ENCODE measurements at places on chromosomes 13 and 19.
A peak's percentile ranks its signal among the peaks of the same experiment; 100 is the strongest.

DNA sequence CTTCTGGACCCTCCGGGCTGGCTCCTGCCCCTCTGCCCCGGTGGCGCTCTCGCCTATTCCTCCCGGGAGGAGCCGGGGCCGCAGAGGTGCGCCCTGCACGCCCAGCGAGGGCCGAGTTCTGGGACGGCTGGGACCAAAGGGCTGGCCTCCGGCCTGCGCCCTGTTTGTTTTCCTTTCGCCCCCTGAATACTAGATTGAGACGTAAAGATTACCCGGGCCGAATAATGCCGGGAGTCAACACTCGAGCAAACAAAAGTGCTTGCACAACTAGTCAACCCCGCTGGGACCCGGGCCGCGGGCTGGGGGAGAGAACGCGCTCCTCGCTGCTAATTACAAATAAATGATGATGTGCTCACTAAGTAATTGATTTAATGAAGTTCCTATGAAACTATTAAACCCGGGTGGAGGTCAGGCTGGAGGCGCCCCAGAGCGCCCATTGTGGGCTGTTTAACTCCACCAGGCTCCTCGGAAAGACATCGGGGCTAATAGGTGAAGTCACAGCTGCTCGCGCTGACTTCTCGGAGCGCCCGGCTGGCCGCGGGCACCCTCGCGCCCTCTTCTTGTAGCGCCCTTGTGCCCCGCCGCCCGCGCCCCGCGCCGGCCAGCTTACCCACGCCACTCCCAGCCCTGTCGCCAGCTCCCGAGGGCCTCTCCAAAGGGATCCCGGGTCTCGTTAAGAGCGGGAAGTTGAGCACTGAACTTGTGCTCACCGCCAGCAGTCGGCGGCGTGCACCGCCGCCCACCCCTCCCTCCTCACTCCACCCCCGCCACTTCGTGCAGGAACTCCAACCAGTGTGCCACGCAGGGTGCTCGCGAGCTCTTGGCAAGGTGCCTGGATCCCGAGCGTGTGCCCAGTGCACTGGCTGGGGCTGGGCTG lies 14.9 kb downstream of the ZIC5 start:
- DNase-seq: no peak

GRCh38 chr19:29263305-29264135 lies 50.6 kb upstream of the UQCRFS1 start:
- peak; percentile 47 for DNase-seq

GRCh38 chr13:64078480-64078936 lies 2662.9 kb upstream of the PCDH20 start:
- DNase-seq: no peak

GRCh38 chr13:48302871-48303358 lies 636 bp upstream of the RB1 start:
- no peak for DNase-seq

DNA sequence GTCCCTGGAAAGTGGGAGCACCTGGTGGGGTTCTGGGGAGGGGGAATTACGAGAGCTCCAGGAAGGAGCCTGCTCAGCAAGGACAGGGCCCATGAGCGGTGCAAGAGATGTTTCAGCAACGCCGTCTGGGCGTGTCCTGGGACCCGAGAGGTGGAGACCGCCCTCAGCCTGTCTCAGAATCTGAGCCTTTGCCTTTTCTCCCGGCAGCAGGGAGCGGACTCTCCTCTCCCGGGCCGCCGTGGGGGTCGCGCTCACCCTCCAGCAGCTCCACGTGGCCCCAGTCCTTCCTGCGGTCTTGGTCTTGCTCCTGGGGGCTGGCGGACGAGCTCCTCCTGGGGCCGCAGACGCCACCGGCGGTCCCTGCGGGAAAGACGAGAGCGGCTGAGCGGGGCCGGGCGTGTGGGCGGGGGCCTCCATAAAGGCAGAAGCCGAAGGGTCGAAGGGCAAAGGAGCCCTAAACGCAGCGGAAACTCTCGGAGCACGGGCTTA lies 714 bp downstream of the POLRMT start:
- DNase-seq: no peak

DNA sequence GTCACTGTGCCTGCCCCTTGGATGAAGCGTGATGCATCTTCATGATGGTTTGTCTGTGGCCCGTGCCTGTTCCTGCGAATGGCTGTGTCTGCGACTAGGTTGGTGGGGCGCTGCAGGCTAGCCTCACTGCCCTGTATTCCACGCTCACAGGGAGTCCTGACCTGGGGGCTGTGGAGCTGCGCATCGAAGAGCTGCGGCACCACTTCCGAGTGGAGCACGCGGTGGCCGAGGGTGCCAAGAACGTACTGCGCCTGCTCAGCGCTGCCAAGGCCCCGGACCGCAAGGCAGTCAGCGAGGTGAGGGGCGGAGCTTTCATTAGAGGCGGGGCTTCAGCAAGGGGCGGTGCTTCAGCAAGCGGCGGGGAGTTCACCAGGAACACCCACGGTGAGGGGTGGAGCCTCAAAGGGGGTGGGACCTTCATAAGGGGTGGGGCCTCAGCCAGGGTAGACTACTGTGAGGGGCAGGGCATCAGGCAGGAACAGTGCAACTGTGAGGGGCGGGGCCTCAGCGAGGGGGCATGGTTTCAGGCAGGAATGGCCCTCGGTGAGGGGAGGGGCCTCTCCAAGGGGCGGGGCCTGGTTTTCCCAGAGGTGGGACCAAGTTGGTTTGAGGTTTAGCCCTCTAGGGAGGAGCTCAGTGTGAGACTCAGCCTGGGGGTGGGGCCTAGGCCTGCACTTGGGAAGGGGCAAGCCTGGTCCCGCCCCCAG lies 17.2 kb downstream of the PKN1 start:
- peak; percentile 25 for DNase-seq

DNA sequence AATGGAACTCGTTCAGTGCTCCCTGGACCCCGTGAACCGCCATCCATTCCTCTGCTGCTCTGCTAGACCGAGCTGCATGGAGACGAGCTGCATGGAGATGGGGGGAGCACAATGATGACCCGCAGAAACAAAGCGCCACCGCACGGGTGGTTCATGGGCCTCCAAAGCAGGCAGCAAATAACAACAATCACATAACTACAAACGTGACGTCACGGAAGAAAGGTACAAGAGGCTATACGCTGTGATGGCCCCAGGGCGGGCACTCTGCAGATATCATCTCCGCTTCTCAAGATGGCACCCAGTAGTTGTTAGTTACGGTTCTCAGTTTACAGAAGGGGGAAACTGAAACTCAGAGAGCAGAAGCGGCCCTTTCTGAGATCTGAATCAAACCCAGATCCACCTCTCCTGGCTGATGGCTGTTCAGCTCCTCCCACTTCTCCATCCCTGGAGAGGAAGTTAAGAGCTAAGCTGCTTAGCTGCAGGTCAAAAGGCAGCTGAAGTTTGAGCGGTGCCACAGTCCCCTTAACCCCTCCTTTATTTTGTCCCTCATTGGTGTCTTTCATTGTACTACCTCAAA lies 1.7 kb downstream of the ATP13A1 start:
- DNase-seq: peak; percentile 41

DNA sequence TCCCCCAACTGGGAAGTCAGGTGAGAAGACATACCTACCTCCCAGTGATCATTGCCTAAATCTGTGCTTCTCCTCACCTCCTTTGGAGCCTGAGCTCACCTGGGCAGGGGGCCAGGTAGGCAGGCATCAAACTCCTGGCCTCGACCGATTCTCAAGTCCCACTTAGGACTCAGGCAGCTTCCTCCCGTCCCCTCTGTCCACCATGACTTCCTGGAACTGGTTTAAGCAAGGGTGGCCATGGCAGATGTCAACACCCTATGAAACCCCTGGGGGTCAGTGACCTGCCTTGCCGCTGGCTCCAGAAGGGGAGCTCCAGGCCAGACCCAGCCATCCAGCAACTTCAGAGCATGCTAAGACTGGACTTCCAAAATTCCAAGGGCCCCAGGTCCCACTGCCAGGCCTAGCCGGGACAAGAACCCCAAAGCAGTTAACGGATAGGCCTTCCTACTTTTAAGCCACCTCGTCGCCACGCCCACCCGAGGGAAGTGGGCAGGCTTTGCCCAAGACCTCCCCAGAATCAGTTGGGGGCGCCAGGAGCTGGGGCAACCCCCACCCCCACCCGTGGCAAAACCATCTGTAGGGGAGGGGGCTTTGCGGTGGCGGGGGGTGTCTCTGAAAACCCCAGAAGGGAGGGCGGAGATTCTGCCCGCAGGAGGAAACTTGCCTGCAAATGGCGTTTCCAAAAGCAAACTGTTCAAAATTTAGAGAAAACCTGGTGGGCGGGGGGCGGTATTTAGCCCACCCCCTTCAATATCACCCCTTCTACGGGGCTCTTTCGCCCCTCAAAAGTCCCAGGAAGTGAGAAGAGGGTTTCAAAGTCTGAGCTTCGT lies 657 bp downstream of the PLIN3 start:
- DNase-seq: peak; percentile 30

GRCh38 chr13:93963266-93964145 lies 516.0 kb downstream of the DCT start:
- no peak for DNase-seq

GRCh38 chr19:2556221-2557092 lies 80.5 kb downstream of the GADD45B start:
- no peak for DNase-seq

DNA sequence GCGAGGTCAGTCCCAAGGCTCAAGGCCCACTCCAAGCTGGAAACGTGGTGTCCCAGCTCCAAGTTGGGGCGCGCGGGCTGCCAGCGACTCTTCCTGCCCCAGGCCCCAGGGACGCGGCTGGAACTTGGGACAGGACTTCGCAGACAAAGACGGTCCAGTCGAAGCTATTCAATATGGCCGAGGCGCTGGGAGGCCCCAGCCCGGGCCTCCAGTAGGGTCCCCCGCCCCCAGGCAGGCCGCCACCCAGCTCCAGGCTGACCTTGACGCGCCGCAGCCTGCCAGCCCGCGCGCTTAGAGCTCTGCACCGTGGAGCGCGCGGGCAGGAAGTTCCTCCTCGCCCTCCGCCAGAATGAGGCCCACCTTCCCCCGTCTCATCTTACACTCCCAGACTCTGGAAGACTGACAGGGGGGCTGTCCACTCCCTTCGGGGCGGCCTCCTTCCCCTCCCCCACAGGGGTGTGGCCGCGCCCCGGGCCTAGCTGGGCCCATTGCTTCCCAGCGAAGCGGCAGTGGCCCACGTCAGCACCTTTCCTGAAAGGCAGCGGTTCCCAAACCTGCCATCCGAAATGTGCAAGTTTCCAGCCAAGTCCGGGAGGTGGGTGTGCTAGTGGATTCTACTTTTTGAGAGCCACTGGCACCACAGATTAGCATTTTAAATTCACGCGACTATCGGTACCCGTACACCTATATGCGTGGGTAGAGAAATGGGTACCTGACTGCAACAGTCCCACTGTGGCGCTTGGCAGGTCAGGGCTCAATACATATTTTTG lies at the start of gene CCDC8:
TSS of gene CCDC8 (minus strand) at position 303 of the 770 bp plus-strand sequence. CDS start 754 bp downstream, outside the sequence.
- no peak for DNase-seq

DNA sequence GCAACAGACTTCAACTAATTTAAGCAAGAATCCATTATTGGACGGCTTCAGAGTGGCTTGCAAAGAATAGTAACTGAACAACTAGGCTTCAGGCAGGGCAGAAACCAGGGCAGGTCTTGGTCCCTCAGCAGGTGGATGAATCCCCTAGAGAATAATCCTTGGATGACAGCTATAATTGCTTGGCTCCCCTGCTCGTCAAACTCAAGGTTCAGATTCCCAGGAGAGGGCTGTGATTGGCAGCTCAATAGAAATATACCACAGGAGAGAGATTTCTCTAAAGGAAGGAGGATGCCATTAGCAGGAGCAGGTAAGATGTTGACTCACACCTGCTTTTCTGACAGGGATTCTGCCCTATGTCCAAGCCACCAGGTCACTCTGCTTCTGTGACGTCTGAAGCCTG lies 89.6 kb upstream of the PCDH8 start:
- DNase-seq: no peak

DNA sequence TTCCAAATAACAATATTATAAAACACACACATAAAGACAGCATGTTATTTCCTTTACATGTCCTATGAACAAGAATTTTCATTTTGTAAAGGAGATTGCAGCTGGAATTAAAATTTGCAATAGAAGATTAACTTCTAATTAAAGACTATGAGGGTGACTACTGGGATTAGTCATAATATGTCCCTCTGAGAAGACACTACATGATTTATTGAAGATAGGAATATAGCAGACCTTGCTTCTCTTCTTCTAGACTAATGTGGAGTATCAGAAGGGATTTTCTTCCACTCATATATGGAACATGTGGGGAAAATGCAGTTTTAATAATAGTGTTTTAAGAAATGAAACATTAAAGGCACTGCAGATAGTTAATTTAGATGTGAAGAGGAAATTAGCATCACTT lies 177.8 kb downstream of the NALCN start:
- DNase-seq: no peak

GRCh38 chr13:76459863-76460262 lies 426.3 kb downstream of the KCTD12 start:
- no peak for DNase-seq
